ENCODE measurements at places on chromosomes 12 and 14.

DNA sequence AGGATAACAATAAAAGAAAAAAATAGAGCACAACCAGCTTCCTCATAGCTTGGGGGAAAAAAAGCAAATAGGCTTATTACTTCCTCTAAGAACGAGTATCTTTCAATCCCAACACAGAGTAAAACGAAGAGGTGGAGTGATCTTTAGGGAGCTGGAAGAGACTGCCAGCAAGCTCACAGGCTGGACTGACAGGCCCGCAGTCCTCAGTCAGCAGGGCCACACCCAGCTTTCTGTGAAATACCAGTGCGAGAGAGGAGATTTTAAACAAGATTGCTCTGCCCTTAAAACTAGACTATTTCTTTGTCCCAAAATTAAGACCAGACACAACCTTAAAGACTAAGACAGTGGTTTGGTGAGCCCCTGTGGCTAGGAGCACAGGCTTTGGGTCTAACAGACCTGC, 32.9 kb downstream of the SETD3 start:
- no peak for DNase-seq

DNA sequence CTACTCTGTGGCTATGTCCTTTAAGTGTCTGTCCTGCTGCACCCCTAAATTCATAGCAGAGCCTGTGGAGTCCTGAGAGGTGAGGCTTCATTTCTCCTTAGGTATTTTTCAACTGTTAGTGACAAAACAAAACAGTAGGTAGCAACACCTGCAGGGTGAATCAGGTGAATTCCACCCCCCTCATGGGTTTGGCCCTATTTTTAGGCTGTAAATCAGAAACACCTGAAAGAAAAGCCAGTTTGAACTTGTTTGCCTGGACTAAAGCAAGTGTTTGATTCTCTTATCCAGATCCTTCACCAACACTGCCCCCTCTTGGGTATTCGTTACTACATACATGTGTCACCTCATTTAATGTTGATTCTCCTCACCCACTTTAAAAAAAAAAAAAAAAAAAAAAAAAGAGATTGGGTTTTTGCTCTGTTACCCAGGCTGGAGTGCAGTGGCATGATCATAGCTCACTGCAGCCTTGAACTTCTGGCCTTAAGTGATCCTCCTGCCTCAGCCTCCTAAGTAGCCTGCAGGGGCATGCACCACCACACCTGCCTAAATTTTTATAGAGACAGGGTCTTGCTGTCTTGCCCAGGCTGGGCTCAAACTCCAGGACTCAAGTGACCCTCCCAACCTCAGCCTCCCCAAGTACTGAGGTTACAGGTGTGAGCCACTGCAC, 10.3 kb downstream of the TBPL2 start:
- DNase-seq, result no peak

GRCh38 chr12:47277972-47278448, 198.3 kb upstream of the AMIGO2 start:
- DNase-seq, result no peak

DNA sequence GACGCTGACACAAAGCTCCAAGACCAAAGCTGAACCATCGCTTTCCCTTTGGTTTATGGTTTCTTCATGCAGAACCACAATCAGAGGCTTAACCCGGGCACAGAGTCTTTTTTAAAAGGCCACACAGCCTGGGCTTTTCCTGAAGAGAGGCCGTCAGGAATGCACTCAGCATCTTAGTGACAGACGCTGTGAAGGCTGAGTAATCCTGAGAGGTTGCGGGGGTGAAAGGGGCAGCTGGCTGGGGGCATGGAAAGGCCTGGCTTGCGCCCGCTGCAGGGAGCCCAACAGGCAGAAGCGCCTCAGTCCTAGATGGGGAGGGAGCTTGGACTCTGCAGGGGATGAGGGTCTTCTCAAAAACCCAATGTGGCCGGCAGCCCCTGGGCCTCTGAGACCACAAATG, 13.6 kb downstream of the CTDSP2 start:
- no peak for DNase-seq

DNA sequence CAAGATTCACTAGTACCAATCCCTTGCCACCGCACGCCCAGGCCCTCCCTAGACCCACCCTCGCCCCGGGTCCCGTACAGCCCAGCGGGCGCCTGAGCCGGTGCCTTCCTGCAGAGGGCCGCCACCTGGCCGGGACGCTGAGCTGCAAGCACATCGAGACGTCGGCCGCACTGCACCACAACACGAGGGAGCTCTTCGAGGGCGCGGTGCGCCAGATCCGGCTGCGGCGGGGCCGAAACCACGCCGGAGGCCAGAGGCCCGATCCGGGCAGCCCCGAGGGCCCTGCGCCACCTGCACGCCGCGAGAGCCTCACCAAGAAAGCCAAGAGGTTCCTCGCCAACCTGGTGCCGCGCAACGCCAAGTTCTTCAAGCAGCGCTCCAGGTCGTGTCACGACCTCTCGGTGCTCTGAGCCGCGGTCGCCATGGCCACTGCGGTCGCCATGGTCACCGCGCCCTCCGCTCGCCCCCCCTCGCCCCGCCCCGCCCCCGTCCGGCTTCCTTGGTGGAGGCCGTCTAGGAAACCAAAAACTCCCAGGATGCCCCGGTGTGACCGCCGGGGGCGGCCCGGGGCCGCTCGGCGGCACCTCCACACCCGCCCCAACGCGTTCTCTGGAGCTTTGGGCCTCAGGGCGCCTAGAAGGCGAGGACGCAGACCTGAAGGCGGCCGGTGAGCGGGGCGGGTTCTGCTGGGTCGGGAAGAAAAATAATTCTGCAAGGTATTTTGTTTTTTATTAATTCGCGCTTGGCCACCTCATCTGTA, 3.7 kb downstream of the REM2 start:
- peak; percentile 80 for DNase-seq

- no peak for DNase-seq
These were observed 81.1 kb downstream of the MAP1LC3B2 start for GRCh38 chr12:116640281-116640680.

DNA sequence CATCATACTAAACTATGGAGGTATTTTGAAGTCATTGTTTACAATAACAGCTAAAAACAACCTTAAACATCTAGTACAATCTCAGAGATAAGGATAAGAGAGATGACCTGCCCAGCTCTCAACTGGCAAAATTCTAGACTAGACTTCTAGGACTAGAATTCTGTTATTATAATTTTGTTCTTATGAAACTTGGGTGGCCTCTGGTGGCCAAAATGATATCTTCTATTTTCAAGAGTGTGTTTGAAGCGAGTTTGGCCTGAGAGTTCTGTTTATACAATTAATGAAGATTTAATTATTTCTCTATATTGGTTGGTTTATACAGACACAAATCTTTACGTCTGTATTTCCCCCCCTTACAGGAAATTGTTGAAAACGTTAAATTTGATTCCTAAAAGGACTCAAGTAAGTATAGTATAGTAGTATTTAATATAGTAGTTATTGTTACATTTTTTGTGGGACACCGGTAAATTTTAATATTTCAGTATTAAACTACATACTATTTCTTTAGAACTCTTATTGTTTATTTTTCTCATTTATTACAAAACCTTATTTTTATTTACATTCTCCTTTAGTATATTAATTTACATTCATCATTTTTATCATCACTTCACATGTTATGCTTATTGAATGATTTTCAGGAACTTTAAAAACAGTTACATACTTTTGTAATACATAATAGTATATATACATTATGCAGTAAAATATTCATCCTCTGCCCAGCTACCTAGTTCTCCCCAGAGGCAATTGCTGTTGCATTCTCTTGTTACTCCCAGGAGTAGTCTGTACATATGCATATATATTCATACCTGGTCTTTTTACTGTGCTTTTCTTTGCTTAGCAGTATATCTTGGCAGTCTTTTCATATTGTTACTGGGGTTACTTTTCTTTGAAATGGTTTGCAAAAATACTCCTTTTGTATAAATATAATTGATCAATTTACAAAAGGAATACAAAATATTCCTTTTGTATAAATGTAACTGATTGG, 6.6 kb downstream of the PPHLN1 start:
- no peak for DNase-seq

DNA sequence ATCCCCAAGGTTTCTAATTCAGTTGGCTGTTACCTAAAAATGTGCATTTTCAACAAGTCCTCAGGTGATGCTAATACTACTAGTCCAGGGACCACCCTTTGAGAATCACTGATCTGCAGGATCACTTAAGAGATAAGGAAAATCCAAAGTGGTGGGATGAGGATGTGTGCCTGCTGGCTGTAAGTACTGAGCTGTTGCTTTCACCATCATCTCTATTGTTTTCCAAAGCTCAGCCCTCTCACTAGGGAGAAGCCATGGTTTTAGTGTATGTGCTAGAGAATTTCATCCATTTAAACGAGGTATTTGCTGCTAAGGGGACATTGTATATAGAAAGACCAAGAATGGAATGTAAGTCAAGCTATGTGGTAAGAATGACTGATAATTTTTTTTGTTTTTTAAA, 202.3 kb downstream of the KIF21A start:
- DNase-seq, result no peak

- DNase-seq, result no peak
These were observed 55.7 kb downstream of the TMTC1 start for GRCh38 chr12:29728030-29728429.

DNA sequence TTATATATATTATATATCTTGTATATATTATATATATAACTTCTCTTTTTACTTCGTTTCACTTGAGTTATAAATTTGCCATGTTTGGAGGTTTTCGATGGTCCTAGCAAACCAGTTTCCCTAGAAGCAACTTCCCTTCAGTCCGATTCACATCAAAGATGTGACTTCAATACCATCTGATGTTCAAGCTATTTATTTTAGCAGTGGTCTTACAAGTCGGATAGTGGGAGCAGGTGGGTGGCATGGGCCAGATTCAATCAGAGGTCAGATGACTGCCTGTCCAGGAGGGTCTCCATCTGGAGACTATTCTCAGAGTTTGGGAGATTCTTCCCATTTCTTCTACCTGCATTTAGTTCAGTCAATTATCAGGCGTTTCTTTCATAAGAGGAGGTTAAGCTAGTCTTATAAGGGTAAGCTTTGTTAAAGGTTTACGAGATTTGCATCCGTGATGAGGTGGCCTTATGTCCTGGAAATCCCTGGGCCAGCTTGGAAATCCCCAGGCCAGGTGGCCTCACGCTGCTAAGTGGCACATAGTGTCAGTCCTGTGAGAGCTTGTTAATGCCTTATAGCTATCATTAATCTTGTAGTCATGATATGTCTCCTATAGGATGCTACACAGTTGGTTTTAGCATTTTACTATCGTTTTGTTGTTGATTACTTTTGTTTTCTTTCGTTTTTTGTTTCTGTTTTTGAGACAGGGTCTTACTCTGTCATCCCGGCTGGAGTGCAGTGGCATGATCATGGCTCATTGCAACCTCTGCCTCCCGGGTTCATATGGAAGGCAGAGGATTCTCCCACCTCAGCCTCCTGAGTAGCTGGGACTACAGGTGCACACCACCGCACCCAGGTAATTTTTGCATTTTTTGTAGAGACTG, 145.8 kb downstream of the BICD1 start:
- no peak for DNase-seq
